Neural progenitor cell (in vitro differentiated cells): ENCODE measurements at places on chromosomes 6 and 20. TPM values are rescaled to one million over a fixed set of nuclear protein-coding genes. Genes with fewer than 3 reads are reported as not detected.

The CD109 gene
- total RNA-seq = 1.2 and 1.3 TPM in 2 replicates

The PRDM13 gene
- total RNA-seq = not detected in 2 replicates

The PLAGL2 gene
- 16.5 and 21.2 TPM in 2 replicates for total RNA-seq

The PLEKHG1 gene
- 4.6 and 4.7 TPM in 2 replicates for total RNA-seq

The EYS gene
- total RNA-seq = 0.03 TPM in 1 of 2 replicates, not detected in the other

The ANGPT4 gene
- 0.06 and 0.19 TPM in 2 replicates for total RNA-seq

The KCNG1 gene
- 2.2 and 11.4 TPM in 2 replicates for total RNA-seq

The AIF1 gene
- total RNA-seq = not detected in 2 replicates

The OOEP gene
- not detected in 2 replicates for total RNA-seq

The LPIN3 gene
- 2.8 and 8.9 TPM in 2 replicates for total RNA-seq

The PIGT gene
- 24.5 and 57.3 TPM in 2 replicates for total RNA-seq

The HSPA12B gene
- 0.15 and 0.71 TPM in 2 replicates for total RNA-seq

The ELOVL4 gene
- 11.6 and 17.2 TPM in 2 replicates for total RNA-seq

The CRISP2 gene
- not detected in 2 replicates for total RNA-seq

The SOX12 gene
- 5.3 and 26.6 TPM in 2 replicates for total RNA-seq

The GJA10 gene
- 0.37 TPM in 1 of 2 replicates, not detected in the other for total RNA-seq

The TNXB gene
- 0.71 and 3.2 TPM in 2 replicates for total RNA-seq

The MICB gene
- 8.1 and 9.1 TPM in 2 replicates for total RNA-seq

The TUBB2B gene
- total RNA-seq = 362 and 762 TPM in 2 replicates

The TREML2 gene
- total RNA-seq = not detected in 2 replicates

The POFUT1 gene
- 22.3 and 23.5 TPM in 2 replicates for total RNA-seq

The ACSS1 gene
- total RNA-seq = not detected in 2 replicates

The C6orf15 gene
- not detected in 2 replicates for total RNA-seq

The DEF6 gene
- 0.17 and 0.19 TPM in 2 replicates for total RNA-seq

The GINS1 gene
- total RNA-seq = 51.4 and 69.6 TPM in 2 replicates

The RUNX2 gene
- total RNA-seq = 0.09 and 0.19 TPM in 2 replicates

The BMP6 gene
- 0.37 and 0.41 TPM in 2 replicates for total RNA-seq

The CTAGE9 gene
- total RNA-seq = not detected in 2 replicates

The RAD21L1 gene
- not detected in 2 replicates for total RNA-seq

The SAMD3 gene
- total RNA-seq = 0.19 and 2.0 TPM in 2 replicates

The GNMT gene
- total RNA-seq = 0.50 TPM in 1 of 2 replicates, not detected in the other

The NTSR1 gene
- 0.12 and 0.26 TPM in 2 replicates for total RNA-seq

The DEFB114 gene
- total RNA-seq = not detected in 2 replicates

The PCIF1 gene
- total RNA-seq = 9.5 and 24.5 TPM in 2 replicates

The TMC2 gene
- total RNA-seq = not detected in 2 replicates

The CST4 gene
- not detected in 2 replicates for total RNA-seq

The TREM1 gene
- not detected in 2 replicates for total RNA-seq

The RPN2 gene
- 249 and 284 TPM in 2 replicates for total RNA-seq

The POM121L2 gene
- total RNA-seq = not detected in 2 replicates

The PRSS35 gene
- 2.8 and 4.5 TPM in 2 replicates for total RNA-seq

The BCL2L1 gene
- 60.0 and 74.6 TPM in 2 replicates for total RNA-seq

The SNAP25 gene
- not detected in 2 replicates for total RNA-seq

The RAET1L gene
- not detected in 2 replicates for total RNA-seq

The ZBTB12 gene
- 8.4 and 25.6 TPM in 2 replicates for total RNA-seq

The MUC21 gene
- not detected in 2 replicates for total RNA-seq

The SLC17A1 gene
- not detected in 2 replicates for total RNA-seq

The DNAH8 gene
- 0.09 and 1.1 TPM in 2 replicates for total RNA-seq
